HEK293T (cell line): ENCODE measurements at places on chromosomes 7 and 10.

- no peak for DNase-seq
Measured at GRCh38 chr10:133141958-133142340, 18.1 kb upstream of the KNDC1 start.

- DNase-seq, result peak; percentile 40
Measured at GRCh38 chr7:70569335-70569819, 562.6 kb upstream of the GALNT17 start.

DNA sequence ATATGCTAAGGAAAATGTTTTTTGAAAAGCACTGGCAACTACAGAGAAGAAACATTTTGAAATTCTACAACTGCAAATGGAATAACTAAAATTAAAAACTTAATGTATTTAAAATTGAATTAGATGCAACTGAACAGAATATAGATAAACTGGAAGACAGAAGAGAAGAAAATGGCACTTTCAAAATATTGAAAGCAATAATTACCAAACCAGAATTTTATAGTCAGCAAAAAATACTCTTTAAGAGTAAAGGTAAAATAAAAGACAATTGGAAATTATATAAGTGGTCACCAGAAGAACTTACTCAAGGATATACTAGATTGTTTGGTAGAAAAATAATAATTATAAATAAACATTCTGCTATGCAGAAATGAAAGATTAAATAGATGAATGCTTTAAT lies 927.7 kb upstream of the ZWINT start:
- DNase-seq, result no peak

DNA sequence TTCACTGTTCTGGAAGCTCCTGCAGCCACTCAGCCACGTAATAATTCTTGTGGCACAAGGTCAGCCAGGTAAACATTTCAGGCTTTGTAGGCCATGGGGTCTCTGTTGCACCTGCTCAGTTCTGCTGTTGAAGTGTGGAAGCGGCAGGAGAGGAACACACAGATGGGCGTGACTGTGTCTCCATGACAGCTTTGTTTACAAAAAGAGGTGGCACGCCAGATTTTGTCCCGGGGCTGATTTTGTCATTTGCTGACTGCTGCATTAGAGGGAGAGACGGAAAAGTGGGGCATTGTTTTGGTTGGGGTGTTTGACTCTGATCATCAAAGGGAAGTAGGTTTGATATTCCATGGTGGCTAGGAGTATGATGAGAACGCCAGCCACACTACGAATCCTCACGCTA lies 103.1 kb downstream of the PRKAG2 start:
- no peak for DNase-seq

- no peak for DNase-seq
Measured at GRCh38 chr10:126122881-126123280, 226.5 kb downstream of the FANK1 start.

GRCh38 chr7:18694484-18694883 lies 198.9 kb downstream of the HDAC9 start:
- DNase-seq, result no peak
